G401 (cell line): ENCODE measurements at places on chromosomes 4 and X.

- no peak for DNase-seq
Observed at GRCh38 chr4:67103001-67103747, 442.1 kb downstream of the CENPC start.

GRCh38 chr4:74543231-74543781, 98.4 kb downstream of the AREG start:
- DNase-seq: no peak

DNA sequence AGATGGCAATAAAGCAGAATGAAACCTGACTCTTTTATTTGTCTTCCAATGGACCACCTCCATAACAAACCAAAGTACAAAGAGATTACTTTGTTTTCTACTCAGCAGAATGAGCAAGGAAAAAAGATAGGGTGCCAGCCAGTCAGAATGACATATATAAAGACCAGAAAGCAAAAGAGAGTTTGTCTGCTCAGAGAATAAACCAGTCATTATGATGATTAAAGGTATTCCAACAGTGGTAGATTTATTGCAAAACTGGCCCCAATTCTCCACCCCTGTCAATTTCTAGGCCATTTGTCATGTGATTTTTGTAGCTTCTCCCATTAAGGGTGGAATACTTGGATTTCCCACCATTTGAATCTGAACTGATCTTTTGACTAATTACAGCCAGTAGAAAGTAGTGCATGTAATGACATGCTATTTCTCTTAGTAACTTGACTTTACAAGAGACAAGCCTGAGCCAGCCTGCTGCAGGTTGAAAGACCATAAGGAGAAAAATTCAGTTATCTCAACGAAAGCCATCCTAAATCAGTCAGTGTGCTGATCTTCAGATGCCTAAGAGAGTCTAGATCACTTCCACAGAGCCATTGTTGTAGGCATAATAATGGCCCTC, 203.1 kb downstream of the EPHA5 start:
- DNase-seq: no peak

GRCh38 chr4:128819082-128819742, 9.7 kb downstream of the JADE1 start:
- DNase-seq: no peak
